ENCODE measurements at places on chromosomes 13 and 19.

DNA sequence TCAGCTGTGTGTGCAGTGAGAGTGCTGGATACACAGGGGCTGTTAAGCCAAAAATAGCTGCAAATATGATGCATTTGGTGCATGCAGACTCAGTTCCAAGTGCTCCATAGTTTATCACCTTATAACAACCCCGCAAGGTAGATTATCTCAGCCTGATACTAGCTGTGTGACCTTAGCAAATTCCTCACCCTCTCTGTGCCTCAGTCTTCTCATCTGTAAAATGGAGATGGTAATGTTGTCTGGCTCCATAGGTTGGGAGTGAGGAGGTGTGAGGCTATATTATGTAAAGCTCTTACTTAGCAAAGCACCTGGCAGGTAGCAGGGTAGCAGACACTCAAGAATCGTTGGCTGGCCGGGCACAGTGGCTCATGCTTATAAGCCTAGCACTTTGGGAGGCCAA, 23.8 kb upstream of the SHKBP1 start:
- no peak for DNase-seq

DNA sequence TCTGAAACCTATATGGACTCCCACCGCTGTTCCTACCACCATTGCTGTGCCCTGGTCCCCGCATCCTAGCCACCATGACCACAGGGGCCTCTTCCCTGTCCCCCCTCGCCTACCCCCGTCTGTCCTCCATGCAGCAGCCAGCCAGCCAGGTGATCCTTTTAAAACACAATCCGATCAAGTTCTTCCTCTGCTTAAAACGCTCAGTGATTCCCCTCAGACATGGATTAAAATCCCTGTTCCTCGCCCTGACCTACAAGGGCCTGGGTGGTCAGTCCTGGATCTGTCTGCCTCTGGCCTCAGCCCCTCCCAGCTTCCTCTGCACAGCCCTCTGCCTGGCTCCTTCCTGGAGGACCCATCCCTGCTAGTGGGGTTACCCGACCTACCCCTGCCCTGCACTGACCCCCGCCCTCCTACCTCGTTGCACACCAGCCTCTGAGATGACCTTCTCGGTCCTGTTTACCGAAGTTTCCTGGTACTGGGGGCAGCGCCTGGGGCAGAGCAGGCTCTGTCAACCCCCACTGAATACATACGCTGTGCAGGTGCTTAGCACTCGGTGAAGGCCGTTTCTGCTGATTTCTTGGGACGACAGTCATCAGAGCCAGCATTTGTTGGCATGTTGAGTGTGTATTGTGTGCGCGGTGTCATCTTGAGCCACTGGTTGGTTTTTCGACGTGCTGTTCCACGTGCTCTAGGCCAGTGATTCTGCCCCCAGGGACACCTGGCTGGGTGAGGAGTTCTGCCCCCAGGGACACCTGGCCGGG, 14.7 kb upstream of the LENG8 start:
- DNase-seq, result no peak

DNA sequence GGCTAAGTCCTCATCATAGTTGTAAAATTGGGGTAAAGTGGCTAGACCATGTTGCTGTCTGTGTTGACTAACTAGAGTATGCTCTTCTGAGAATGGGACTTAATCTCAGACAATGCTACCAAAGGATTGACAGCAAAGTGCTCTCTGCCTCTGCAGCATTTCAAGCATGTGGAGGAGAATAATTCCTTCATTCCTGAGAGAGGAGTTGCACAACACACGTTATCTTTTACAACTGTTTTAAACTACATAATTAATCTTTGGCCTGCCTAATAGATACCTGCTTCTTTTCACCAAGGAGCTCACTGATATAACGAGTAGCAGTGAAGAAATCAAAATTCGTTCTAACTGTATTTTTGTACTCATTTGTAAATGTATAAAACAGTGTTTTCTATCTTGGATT, 2172.2 kb downstream of the PCDH9 start:
- DNase-seq, result no peak

GRCh38 chr19:13058951-13059660, 43.6 kb downstream of the LYL1 start:
- DNase-seq, result no peak

GRCh38 chr19:51047031-51047335, 12.2 kb upstream of the KLK12 start:
- no peak for DNase-seq

- DNase-seq, result no peak
These were observed 19.2 kb upstream of the ERCC1 start for GRCh38 chr19:45442778-45443461.

- no peak for DNase-seq
These were observed 1220.5 kb upstream of the SLC10A2 start for GRCh38 chr13:104286566-104287290.

DNA sequence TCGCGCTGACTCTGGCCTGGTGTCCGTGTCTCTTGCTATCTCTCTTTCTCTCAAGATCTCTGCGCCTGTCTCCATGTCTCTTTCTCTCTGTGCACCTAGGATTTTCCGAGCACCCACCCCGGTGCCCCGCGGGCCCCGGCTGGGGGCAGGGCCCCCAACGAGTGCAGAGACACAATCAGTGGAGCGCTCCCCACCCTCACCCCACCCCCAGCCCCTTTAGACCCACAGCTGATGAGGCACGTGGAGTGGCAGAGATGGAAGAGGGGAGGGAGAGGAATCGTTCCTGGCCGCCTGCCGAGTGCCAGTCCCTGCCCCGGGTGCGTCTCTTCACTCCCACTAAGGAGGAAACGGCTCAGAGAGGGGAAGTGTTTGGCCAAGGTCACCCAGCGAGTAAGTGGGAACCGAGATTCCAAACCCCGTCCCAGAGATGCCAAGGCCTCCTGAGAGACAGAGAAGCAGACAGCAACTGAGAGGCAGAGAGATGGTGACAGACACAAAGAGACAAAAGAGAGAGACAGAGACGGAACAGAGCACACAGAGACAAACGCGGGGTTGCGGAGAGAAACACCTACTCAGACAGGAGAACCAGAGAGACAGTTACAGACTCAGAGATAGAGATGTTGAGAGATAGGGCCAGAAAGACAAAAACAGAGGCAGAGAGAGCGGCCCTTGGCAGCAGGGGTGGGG, 626 bp upstream of the BCL3 start:
- no peak for DNase-seq

GRCh38 chr19:49637821-49638738, 1.9 kb downstream of the RRAS start:
- DNase-seq, result no peak

GRCh38 chr13:99065235-99066015, 87.6 kb upstream of the DOCK9 start:
- DNase-seq, result no peak

GRCh38 chr13:44211286-44211685, 162.3 kb upstream of the SERP2 start:
- DNase-seq, result no peak

GRCh38 chr13:97946951-97947588, 6.4 kb upstream of the IPO5 start:
- no peak for DNase-seq

GRCh38 chr19:289651-290371, 1.4 kb downstream of the PLPP2 start:
- no peak for DNase-seq

GRCh38 chr13:110206185-110206584, 100.8 kb downstream of the COL4A1 start:
- DNase-seq, result no peak

GRCh38 chr19:10565028-10565566, 713 bp downstream of the KRI1 start:
- no peak for DNase-seq

DNA sequence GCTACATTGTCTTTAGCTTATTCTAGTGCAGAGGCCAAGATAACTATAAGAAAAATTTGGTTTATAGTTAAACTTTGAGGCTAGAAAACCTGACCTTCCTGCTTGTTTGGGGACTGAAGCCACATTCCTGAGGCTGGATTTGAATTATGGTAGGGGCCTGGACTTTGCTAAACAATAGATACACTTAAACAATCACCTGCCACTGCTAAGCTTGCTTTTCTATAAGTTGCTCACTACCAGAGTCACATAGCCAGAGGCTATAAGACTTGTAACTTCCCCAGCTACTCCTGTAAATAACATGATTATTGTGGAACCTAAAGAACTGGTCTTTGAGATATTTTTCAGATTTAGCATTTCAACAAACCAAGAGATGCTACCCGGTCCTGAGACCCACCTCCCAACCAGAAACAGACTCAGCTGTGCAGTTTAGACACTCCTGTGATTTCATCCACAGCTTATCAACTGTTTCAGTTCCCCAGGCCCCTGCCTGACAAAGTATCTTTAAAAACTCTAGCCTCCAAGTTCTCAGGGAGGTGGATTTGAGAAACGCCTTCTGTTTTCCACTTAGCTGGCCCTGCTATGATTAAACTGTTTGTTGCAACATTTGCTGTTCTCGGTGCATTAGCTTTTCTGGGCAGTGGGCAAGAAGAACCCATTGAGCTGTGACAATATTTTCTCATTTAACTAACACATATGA, 77.7 kb downstream of the MIPEP start:
- DNase-seq, result no peak

DNA sequence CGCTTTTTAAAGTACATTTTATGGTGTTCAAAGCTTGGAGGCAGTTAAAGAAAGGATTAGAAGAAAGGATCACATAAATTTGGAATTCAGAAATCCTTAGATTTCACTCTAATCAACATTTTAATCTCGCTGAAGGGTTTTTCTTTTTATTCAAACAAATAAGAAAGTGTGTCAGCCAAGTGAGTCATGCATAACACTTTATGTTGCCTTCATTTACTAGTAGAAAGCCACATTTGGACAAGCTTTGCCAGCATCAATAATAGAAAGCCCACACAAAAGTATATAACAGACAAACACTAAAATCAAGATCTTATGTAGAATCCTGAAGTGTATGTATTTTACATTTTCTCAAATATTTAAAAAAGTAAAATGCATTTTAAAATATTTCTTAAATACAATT, 154.9 kb upstream of the TRPC4 start:
- no peak for DNase-seq

DNA sequence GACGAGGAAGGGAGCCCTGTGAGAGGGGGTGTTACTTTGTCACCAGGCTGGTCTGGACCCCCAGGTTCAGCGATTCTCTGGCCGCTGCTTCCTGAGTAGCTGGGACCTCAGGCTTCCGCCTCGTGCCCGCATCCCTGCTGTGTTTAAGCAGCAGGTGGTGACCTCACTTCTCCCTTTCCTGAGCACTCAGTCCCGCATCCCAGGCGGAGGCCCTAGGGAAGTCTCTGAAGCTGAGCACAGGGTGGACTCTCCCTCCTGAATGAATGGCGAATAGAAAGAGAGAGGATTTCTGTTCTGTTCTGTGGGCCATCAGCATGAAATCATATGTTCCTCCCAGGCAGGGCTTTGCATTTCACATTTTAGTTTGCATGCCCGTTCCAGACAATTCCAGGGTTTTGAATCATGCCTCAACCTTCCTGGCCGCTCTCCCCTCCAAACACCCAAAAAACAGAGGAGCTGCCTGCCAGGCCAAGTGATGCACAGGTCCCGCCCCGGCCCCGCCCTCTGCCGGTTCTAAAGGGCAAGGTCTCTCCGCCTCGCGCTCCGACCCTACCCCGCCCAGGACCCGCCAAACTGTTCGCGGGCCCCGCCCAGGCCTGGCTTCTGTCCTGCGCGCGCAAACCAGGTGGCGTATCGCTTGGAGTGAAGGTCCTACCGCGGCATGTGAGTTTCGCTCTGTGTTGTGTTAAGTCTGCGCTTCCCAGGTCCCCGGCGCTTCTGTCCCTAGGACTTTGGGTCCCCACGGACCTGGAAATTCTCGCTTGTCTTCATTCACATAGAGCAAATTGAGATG, 35.1 kb upstream of the ZNF808 start:
- DNase-seq, result no peak

- DNase-seq, result no peak
These were observed 72.2 kb downstream of the ATP11A start for GRCh38 chr13:112761701-112762689.

DNA sequence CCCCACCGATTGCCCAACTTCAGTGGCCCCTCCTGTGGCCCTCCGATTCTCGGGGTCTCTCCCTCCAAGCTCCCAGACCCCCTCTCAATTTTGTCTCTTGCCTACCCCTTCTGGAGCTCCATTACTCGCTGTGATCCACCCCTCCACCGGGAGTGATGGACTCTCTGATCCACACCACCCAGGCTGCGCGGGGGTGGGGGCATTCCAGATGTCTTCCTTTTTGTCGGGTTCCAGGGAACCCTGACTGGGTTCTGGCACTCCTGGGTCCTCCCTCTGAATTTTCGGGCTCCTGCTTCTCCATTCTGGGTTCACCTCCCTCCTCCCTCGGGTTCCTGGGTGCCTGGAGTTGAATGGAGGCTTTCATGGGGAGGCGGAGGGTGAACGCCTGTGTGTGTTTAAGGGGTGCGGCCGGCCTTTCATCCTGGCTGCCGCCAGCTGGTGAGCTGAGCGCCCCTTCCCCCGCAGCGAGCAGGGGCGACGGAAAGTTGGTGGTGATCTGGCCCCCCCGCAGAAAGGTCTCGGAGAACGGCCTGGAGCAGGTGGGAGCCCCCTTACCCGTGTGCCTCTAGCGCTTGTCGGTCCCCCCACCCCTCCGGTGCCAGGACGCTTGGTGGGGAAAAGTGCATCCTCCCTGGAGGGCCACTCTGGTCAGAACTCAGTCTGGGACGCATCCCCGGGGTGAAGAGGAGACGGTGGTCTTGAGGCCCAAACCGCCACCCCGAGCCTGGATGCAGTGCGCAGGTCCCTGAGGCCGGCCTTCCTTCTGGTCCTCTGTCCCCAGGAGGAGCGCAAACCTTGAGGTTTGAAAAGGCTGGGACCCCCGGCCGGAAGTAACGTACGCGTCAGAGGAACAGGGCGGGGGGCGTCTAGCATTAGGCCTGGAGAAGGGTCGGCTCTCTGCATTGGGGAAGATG, 1.6 kb downstream of the MISP3 start:
- DNase-seq, result no peak

- no peak for DNase-seq
These were observed 9.3 kb downstream of the HOOK2 start for GRCh38 chr19:12766051-12766521.

GRCh38 chr13:46160471-46161066, 21.4 kb downstream of the LCP1 start:
- DNase-seq, result no peak

- no peak for DNase-seq
These were observed 1415.7 kb upstream of the PCDH9 start for GRCh38 chr13:68645814-68646213.

GRCh38 chr19:40739030-40739839, 11.0 kb downstream of the ACTMAP start:
- DNase-seq, result no peak

DNA sequence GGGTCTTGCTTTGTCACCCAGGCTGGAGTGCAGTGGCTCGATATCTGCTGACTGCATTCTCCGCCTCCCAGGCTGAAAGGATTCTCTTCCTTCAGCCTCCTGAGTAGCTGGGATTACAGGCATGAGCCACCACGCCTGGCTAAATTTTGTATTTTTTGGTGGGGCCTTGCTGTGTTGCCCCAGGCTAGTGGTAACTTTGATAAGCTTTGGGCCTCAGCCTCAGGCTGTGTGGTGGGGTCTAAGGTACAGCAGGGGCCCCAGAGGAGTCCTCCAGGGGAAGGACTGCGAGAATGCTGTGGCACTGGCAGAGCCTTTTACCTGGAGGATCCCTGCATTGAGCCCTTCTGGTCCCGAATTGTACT, 7.2 kb downstream of the DOT1L start:
- no peak for DNase-seq

GRCh38 chr13:41603917-41604316, 146.6 kb downstream of the RGCC start:
- DNase-seq, result no peak

GRCh38 chr19:10432736-10433130, 12.4 kb downstream of the PDE4A start:
- no peak for DNase-seq

GRCh38 chr19:51138549-51138979, 3.5 kb upstream of the SIGLEC7 start:
- no peak for DNase-seq
